Stimulated activated CD8-positive, alpha-beta memory T cell treated with anti-CD3 and anti-CD28 coated beads, Interleukin-4, amount 100 ng/mL, for 24 hours (primary cell): ENCODE measurements at places on chromosomes 16 and 17.

DNA sequence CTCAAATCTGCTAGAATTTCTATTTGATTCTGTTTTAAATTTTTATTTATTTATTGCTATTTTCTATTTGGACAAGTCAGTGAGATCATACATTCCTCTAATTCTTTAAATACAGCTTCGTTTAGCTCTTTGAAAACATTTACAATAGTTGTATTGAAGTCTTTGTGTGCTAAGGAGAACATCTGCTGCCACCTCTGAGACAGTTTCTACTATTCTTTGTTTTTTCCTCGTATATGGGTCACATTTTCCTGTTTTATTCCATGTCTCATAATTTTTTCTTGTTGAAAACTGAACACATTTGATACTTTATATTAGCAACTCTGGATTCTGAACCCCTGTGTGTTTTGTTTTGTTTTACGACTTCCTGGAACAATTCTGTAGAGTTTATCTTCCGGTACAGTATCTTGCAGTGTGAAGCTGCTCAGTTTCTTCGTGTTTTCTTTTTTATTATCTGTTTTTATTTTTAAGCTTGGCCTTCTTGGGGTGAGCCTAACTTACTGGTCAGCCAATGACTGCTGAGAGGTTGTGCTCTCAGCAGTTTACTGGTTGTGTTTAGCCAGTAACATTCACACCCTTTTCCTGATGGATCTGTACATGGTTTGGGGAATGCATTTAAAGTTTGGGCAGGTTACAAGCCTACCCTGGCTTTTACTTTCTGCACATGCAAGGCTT lies 99.0 kb downstream of the CA4 start:
- DNase-seq: no peak

DNA sequence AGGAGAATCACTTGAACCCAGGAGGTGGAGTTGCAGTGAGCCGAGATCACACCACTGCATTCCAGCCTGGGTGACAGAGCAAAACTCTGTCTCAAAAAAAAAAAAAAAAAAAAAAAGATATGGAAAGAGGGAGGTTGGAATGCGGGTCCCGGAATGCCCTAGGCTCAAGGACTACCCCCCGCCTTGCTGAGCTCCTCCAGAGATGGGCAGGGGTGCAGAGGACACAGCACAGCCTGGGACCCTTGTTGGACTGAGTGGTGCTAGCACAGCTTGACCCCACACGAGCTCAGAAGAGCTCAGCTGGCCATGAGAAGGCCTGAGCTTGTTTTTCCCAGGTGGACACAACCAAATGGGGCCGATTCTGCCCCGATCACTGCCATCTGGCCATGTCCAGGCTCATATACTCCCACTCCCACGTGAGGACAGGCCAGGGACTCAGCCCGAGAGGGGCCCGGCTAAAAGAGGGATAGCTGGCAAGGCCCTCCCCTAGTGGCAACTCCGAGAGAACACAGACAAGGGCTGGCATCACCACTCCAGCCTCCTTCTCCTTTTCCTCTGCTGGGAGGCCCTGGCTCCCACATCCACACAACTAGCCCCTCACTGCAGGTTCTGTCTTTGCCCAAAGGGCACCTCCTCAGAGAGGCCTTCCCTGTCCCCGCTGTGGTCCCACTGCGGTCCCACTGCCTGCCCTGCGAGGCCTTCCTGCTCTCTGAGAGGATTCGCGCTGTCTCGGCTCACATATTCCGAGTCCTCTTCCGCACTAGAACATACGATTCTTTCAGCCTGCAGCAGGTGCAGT lies 11.0 kb downstream of the SGCA start:
- no peak for DNase-seq

DNA sequence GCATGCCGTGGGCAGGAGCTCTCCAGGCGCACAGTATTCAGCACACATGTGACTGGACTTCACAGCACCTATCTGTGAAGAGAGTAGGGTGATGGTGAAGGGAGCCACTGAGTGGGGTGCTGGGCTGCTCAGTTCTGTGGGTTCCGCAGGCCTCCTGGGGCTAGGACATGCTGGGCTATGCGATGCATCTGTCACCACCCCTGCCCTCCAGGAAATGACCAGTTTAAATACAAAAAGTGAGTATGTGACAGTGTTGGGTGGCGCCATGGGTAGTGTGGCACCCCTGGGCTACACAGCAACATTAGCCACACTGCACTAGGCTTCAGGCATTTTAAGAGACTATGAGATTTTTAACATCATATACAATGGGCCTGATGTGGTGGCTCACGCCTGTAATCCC lies 28.6 kb downstream of the MYLK3 start:
- no peak for DNase-seq

- no peak for DNase-seq
Observed at GRCh38 chr16:83733301-83733700, 74.5 kb upstream of the HSBP1 start.

DNA sequence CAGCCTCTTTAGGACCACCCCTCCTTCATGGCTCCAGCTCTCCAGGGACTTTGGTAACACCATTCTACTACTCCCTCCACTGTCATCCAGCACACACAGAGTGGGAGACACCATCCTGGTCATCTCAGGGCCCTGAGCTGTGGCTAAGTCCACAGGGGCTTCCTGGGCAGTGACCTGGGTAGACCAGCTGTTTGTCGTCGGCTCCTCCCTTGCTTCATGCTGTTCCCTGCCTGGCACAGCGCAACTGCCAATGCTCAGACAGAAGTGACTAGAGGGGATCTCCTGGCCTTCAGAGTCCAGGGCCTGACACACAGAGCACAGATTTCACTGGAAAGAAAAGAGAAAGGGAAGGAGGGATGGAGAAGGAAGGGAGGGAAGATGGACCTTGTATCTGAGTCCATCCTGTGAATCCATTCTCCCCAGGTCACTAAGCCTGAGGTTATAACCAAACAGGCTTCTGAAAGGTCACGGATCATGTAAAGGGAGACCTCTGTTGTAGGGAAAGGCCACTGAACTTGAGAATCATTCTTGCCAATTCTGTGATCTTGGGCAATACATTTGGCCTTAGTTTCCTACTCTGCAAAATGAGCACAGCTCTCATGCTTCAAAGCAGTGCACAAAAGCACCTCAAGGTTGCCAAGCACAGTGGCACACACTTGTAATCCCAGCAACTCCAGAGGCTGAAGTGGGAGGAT lies 18.5 kb upstream of the PHB1 start:
- DNase-seq: no peak

- DNase-seq: no peak
Observed at GRCh38 chr17:8091033-8091687, 3.6 kb upstream of the ALOX12B start.

DNA sequence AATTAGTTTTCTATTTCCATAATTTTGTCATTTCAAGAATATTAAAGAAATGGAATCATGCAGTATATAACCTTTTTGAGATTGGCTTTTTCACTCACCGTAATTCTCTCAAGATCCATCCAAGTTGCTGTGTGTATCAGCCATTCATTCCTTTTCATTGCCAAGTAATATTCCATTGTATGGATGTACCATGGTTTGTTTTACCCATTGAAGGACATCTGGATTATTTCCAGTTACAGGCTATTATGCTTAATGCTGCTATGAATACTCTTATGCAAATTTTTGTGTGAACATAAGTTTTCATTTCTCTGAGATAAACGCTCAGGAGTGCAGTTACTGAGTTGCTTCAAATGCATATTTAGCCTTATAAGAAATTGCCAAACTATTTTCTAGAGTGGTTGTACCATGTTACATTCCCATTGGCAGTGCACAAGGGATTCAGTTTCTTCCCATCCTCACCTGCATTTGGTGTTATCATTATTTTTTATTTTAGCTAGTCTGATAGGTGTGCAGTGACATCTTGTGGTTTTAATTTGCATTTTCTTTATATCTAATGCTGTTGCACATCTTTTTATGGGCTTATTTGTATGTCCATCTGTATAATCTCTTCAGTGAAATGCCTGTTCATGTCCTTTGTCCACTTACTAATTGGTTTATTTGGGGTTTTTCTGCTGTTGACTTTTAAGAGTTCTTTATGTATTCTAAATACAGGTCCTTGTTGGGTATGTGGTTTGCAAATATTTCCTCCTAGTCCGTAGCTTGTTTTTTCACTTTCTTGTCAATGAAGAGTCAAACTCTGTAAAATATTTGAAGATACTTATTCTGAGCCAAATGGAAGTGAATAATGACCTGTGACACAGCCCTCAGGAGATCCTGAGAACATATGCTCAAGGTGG lies 32.7 kb downstream of the BMERB1 start:
- DNase-seq: no peak

DNA sequence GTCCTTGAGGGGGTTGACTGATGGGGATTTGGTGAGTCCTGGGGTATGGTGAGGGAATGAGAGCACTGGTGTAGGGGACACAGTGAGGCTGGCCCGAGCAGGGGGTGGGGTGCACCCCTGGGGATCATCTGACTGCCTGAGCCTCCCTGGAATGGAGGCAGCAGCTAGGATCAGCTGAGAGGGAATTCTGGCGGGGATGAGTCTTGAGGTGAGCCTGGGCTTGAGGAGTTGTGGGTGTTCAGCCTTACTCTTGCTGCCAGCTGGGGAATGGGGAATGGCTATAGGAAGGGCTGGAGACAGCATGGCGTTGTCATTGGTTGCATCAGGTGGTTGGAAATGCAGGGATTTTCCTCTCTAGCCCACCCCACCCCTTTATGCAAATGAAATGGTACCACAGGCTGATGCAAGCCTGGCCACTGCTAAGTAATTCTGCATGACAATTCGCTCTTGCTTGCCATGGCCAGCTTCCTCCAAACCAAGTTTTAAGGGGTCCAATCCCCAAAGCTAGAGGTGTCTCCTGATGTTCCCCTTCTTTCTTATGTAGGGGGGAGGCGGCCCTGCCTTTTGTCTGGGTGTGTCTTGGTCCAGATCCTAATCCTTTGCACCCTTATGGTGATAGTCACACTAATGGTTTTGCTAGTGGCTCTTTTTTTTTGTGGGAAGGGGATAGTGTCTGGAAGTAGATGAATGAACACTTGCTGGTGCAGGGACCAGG lies 7.5 kb downstream of the NFE2L1 start:
- no peak for DNase-seq

DNA sequence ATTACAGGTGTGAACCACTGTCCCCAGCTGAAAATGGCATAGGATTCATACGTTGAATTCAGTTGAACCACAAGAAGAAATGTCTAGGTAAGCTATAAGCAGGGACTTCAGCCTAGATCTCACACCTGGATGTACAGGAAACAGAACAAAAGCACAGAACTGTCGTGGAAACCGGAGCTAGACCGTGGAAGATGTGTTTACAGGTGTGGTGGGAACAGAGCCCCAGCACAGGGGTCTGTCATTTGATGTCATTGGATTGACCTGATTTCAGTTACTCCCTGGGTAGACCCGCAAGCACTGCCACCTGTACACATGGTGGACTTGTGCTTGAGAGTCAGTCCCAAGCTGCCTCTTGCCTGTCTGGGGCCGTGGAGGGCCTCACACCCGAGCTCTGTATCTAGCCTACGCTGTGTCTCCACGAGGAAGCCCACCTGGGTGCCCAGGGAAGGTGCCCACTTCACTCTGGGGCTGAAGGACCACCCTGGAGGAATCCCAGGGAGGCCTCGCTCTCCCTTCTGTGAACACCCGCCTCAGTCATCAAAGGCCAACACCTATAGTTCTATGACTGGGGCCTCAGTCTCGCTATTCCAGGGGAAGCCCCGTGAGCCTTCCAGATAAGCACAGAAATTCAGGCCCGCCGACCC lies 32.2 kb upstream of the MLKL start:
- no peak for DNase-seq

GRCh38 chr16:55349867-55350266 lies 25.9 kb downstream of the IRX6 start:
- no peak for DNase-seq

DNA sequence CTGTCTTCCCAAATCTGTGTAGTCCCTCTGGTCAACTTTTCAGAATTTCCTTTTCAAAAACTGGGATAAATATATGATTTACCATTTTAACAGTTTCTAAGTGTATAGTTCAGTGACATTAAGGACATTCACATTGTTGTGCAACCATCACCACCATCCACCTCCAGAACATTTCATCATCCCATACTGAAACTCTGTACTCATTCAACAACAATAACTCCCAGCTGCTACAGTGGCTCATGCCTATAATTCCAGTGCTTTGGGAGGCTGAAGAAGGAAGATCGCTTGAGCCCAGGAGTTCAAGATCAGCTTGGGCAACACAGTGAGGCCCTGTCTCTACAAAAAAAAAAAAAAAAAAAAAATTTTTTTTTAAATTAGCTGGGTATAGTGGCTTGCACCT lies 131.0 kb downstream of the AATF start:
- no peak for DNase-seq

- DNase-seq: no peak
Observed at GRCh38 chr16:16027728-16028310, 78.4 kb downstream of the ABCC1 start.

- no peak for DNase-seq
Observed at GRCh38 chr17:62105861-62106260, 40.8 kb upstream of the MED13 start.

GRCh38 chr17:34370376-34370996 lies 7.5 kb upstream of the CCL1 start:
- DNase-seq: no peak

DNA sequence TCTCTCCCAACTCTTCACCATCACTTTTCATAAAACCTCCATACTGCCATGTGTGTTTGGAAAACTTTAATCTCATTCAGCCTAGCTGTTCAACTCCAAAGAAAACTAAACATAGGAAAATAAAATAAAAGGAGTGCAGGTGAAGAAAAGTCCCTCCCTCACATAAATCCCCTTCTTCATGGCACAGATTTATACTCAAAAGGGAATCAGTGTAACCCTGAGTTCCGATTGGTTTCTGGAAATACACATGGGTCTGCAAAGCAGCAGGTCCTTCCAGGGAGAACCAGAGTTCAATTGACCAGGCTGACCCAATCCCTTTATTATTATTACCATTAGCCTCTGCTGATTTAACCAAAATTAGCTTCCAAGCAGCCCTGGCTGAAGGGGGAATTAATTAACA lies 8.9 kb upstream of the HOXB2 start:
- no peak for DNase-seq

DNA sequence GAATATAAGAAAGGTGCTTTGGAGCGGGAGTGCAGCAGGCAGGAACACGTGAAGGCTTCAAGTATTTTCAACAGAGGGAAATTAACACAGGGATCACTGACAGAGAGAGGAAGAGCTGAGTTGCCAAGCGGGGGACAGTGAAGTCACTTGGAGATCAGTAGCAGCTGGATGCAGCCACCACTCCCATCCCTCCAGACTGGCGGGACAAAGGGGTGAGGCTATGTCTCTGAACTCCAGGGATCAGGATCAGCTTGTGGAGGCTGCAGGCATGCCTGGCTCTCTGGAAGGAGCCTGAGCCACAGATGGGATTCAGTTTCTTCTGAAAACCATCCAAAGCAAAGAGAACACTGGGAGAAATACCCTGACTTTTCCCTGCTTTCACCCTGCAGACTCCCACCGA lies 113.7 kb upstream of the IRX3 start:
- DNase-seq: no peak

DNA sequence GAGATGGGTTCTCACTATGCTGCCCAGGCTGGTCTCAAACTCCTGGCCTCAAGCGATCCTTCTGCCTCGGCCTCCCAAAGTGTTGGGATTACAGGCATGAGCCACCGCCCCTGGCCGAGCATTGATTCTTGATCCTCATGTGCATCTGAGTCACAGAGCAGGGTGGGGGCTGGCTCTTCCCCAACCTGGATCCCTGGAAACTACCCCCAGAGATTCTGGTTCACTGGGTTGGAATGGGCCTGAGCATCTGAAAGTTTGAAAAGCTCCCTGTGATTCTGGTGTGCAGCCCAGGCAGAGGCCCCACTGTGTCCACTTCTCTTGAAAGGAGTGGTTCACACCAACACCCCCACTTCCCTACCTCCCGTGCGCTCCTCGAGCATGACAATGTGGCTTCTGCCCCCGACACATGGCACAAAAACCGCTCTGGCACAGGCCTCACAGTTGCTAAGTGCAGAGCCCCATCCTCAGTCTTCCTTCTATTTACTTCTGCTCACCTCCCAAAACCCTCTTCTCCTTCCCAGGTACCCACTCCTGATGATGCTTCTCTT lies 4.6 kb downstream of the QPRT start:
- no peak for DNase-seq
